Pulmonary artery endothelial cell (primary cell): ENCODE measurements at places on chromosomes 13 and 19. TPM values are rescaled to one million over a fixed set of nuclear protein-coding genes. Genes with fewer than 3 reads are reported as not detected.

STOML3 gene
- total RNA-seq, result not detected in 2 replicates

GTF2F1 gene
- total RNA-seq, result 56.8 and 65.9 TPM in 2 replicates

TNFSF11 gene
- total RNA-seq, result 0.07 TPM in 1 of 2 replicates, not detected in the other

GAS6 gene
- 92.5 and 127 TPM in 2 replicates for total RNA-seq

GRCh38 chr19:17073869-17074633 is 1.2 kb downstream of the HAUS8 start:
- DNase-seq, result no peak

ELAVL3 gene
- total RNA-seq, result not detected in 2 replicates

MEDAG gene
- 11.6 and 21.6 TPM in 2 replicates for total RNA-seq

IGFL4 gene
- 0.07 TPM in 1 of 2 replicates, not detected in the other for total RNA-seq
